ENCODE measurements at places on chromosomes 2 and 18.
A peak's percentile ranks its signal among the peaks of the same experiment; 100 is the strongest.

GRCh38 chr2:11701206-11701605, 31.2 kb upstream of the NTSR2 start:
- no peak for DNase-seq

DNA sequence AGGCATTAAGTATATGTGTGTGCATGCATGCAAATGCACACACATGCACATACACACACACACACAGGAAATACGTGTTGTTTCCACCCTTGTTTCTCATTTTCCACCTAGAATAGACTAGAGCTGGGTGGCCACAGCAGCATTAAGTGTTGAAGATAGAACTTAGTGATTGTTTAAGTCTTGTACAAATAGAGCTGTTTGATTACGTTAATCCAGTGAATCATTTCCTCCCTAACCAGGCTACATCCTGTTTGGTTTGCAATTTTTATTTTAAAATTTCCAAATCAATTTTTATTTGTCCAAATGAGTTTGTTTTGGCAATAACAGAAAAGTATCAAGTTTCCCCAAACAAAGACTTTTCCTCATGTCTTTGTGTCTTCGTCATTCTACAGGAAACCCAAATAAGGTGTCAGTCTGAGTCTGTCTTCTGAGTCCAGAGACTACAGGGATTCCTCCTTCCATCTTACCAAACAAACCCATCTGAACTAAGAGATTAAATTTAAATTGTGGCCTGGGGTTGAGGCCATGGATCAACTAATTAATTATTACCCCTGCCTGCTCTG, 74.6 kb upstream of the GALNT5 start:
- DNase-seq: no peak

GRCh38 chr2:200930947-200931626, 32.4 kb downstream of the ORC2 start:
- no peak for DNase-seq

DNA sequence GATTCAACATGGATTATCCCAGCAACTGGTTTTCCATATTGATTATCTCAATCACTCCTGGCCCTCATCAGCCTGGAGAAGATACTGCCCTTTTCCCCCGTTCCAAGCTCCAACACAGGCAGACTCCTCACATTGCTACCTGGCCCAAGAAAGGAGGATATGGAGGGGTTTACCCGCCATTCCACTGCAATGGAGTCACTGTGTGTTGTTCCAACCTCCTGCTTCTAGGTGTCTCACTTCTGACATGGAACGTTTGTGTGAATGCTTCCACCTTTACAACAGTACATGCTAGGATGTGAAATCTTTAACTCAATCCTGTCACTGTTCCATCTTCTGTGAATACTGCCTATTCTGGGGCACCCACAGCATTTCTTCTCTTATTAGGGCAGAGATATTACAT, 36.7 kb downstream of the RMP24 start:
- DNase-seq: no peak

GRCh38 chr18:2087877-2088673, 483.2 kb downstream of the METTL4 start:
- DNase-seq: no peak

DNA sequence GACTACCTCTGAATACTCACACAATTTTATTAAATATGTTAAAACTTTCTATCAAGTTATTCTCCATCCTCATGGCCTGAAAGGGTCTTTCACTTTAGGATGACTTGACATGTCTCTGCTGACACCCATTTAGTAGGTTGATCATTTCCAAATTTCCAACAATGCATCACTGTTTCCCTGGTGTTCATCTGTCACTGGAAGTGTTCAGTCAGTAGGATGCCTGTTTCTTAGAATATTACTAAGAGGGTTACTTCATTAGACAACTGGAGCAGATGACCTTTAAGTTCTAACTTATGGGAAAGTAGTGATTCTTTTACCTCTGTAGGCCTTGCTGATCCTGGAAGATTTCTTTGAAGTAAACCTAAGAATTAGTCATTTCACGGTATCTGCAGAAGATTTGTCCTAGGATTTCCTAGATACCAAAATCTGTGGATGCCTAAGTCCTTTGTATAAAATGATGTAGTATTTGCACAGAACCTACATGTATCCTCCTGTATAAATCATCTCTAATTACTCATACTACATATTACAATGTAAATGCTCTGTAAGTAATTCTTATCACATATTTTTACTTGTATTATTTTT, 77.7 kb downstream of the MAP3K20 start:
- no peak for DNase-seq

DNA sequence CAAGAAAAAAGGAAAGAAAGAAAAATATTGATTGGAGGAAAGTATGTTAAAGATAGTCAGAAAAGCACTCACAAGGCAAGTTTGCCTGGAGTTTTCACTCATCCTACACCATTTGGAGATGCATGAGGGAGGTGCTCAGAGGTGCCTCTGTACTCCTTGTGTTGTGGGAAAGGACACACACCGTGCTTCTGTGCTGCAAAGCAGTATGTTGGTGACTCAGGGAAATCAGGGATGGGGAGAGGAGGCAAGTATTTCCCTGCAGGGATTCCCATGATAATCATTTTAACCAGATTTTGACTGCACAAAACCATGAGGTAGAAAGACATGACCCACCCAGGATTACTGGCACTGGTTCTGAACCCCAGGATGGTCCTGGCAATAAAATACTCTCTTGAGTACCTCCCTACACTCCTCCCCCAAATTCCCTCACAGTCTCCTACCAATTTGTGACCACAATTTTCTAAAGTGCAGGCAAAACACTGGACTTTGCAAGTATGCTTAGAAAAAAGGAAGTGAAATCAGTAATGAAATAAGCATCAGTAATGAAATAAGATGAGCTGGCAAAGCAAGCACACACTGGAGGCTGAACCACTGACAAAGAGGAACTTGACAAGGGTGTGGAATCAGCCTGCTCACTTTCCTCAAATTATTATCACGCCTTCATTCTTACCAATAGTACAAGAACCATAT, 155.5 kb upstream of the ACVR2A start:
- DNase-seq: peak; percentile 60

- no peak for DNase-seq
Measured at GRCh38 chr2:117958186-117958585, 55.7 kb downstream of the CCDC93 start.

- peak; percentile 8 for DNase-seq
Measured at GRCh38 chr2:71615767-71616730, 162.7 kb downstream of the DYSF start.

DNA sequence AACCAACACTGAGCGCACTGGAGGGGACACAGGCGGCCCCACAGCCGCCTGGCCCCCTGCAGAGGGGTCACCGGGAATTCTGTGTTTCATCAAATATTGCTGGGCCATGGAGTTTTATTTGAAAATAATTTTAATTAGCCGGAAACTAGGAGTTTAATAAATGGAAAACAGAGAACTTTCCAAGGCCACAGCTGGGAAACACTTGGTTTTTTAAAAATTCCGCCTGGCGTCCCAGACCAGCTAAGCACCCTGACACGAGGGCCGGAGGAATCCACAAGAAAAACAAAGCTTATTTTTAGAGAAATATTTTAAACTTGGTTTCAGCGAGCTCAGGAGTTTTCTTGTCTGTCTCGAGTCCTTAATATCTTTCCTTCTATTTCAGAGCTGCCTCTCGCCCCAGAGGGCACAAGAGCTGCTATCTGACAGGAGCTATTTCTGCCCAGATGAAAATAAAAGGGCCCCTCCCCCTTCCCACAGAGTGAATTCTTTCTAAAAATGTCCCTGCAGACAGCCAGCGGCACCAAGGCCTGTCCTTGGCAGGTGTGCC, 8.2 kb downstream of the ZFP36L2 start:
- no peak for DNase-seq

DNA sequence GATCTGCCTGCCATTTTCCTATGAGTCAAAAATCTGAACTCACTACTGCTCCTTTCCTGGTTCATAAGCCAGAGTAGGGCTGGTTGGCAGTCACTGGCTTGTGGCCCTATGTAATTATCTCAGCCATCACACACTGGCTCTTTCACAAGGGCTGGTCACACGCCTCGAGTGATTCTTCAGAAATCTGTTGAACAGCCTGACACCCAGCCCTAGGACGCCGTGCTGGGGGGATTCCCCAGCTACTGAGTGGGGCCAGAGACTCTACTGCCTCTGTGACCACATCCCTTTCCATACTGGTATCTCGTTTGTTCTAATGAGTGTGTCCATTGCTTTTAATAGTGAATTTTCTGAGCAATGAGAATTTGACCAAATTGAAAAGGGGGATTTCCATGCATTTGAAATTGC, 45.8 kb upstream of the RBM44 start:
- peak; percentile 88 for DNase-seq

DNA sequence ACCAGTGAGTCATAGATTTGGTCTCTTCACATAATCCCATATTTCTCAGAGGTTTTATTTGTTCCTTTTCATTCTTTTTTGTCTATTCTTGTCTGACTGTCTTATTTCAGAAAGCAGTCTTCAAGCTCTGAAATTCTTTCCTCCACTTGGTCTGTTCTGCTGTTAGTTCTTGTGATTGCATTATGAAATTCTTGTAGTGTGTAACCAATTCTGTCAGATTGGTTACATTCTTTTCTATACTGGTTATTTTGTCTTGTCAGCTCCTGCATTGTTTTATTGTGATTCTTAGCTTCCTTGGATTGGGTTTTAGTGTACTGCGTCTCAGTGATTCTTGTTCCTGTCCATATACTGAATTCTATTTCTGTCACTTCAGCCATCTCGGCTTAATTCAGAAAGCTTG, 18.6 kb downstream of the EHBP1 start:
- no peak for DNase-seq

DNA sequence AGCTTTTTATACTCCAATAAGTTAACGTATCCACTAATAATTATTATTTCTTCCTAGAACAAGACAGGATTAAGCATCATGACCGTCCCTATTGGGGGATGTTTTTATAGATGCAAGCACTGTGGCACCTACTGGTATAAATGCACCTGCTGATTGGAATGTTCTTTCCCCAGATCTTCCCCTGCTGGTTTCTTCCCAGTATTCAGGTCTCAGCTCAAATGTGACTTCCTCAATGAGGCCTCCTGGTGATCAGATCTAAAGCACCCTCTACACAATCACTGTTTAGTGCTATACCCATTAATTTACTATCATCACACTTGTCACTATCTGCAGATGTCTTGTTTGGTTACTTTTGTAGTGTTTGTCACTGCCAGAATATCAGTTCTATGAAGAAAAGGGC, 3.9 kb upstream of the TYMS start:
- DNase-seq: no peak

DNA sequence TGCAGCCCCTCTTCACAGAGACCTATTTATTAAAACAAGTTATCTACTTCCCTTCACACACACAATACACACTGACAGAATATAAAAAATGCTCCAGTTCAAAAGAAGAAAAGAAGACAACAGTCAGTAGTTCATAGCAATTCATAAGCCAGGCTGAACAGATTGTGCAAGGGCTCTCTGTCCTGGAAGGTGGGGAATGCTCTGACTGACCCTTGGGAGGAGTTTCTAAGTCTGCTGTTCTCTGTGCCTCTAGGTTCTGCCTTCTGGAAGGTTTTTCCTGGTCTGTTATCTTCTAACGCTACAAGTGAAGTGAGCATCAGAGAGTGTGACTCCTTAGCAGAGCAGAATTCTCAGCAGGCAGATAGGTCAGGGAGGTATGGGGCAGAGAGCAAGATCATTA, 35.7 kb downstream of the SP3 start:
- no peak for DNase-seq

DNA sequence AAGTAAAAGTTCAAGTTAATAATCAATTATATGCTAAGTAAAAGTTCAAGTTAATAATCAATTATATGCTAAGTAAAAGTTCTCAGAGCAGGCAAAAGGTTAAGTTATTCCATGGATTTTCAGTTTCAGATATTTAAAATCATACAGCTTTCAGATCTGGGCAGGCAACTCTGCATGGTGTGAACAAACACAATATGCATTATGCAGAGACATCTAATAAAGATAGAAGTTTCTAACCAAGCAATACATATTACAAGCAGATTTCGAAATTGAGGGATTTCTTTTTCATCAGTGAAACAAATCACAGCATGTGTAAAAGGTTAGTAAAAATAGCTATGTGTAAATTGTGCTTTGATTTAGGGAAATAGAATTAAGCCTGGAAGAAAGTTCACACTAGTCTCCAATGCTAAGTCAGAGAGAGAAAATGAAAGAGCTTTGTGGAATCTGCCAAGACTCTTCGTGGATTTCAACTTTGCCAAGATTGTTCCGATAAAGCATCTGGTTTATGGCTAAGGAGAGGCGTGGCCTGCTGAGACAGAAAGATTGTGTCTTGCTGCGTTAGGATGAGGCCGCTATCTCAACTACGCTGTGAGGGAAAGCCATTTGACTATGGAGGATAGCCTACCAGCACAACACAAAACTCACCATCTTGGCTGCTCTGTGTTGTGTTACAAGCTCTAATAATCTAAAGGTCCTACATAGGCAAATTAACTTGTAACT, 60.1 kb upstream of the SLC16A14 start:
- no peak for DNase-seq

DNA sequence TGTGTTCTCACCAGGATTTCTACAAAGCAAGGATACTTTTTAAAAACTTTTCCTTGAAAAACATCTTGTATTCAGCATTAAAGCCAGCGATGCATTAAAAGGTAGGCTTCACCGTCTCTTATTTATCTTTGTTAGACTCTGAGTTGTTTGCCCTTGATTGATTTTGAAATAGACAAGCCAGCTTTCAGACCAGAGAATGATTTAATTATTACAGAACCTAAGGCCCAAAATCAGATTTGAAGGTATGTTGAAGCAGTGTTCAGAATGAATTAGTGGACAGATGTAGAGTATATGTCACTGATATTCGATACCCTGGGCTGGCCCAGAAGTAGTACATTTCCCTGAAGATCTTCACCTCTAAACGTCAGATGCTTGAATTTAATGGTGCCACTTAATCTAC, 136.4 kb downstream of the THSD7B start:
- DNase-seq: no peak

GRCh38 chr2:85930129-85931124, 41.6 kb upstream of the ST3GAL5 start:
- DNase-seq: no peak

GRCh38 chr2:57902578-57902977, 144.0 kb upstream of the VRK2 start:
- DNase-seq: no peak

DNA sequence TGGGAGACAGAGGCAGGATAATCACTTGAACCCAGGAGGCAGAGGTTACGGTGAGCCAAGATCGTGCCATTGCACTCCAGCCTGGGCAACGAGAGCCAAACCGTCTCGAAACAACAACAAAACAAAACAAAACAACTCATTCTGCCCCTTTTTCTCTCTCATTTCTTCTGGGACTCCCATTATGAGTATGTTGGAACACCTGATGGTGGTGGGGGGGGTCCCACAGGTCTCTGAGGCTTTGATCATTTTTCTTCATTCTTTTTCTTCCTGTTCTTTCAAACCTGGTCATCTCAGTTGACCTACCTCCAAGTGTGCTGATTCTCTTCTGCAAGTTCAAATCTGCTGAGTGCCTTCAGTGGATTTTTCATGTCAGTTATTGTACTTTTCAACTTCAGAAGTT, 8.2 kb upstream of the FAM161A start:
- no peak for DNase-seq

GRCh38 chr2:48711343-48711742, 44.2 kb downstream of the LHCGR start:
- no peak for DNase-seq

GRCh38 chr18:58223717-58224424, 179.8 kb downstream of the NEDD4L start:
- DNase-seq: no peak
